ENCODE measurements at places on chromosomes 6 and 20.

DNA sequence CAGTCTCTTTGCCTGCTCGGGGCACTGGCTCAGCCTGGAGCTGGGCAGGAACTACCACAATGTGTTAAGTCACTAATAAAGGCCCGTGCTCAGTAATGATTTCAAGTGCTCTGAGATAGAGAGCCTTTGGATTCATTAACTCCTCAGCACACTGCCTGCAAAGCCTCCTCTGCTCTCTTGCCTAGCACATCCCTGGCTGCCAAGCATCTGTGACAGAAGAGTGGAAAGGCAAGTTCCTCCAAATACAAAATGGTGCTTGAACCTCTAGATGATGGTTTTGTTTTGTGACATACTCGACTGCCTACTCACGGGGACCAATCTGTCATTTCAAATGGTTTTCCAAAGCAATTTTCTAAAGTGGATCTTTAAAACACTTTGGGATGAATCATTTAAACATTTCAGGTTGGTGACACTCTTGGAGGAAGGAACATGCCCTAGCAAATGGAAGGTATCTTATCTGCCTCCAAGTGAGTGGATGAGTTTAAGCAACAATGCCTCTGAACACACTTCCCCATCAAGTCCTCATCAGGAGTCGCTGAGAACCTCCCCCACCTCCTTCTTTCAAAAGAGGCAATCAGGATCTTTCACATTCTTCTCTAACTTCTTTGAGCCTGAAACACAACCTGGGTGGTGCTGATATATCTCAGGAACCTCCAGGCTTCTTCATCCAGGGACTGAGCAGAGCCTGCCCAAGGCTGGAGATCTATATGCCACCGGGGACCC lies 35.8 kb downstream of the METTL24 start:
- no peak for DNase-seq

- DNase-seq: no peak
Observed at GRCh38 chr20:18055261-18055660, 2.5 kb downstream of the OVOL2 start.

- DNase-seq: no peak
Observed at GRCh38 chr6:39430871-39431523, 108.5 kb upstream of the KCNK16 start.

GRCh38 chr6:12324099-12324498 lies 33.9 kb downstream of the EDN1 start:
- peak; percentile 92 for DNase-seq

DNA sequence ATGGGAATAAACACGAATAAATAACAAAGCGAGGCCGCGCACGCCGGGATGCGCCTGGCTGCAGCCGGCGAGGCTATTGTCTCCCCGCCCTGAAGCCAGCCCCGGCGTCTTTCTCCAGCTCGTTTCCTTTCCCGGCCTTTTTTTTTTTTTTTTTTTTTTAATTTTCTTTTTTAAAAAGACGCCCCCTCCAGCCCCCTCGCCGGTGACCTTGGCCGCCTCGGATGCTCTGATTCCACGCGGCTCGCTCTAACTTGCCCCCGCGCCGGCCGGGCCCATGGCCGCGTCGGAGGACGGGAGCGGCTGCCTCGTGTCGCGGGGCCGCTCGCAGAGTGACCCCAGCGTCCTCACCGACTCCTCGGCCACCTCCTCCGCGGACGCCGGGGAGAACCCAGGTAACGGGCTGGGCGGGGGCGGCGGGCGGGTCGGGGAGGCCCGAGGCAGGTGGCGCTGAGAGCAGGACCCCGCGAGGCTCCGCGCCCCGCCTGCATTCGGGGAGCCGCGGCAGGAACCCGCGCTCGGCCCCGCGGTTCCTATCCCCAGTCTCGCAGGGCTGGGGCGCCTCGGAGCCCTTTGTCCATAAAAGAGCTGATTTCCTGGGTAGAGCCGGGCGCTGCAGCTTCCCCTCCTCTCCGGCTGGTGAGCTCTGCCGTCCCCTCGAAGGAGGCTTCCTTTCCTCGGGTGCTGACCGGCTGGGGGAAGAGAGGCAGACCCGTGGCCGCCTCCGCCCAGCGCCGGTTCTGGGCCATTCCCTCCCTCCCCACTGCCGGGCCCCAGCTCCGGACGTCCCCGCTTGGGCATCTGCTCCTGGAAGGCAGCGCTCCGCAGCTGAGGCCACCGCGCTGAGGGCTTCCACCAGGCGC lies 631 bp downstream of the PHACTR3 start:
- no peak for DNase-seq

DNA sequence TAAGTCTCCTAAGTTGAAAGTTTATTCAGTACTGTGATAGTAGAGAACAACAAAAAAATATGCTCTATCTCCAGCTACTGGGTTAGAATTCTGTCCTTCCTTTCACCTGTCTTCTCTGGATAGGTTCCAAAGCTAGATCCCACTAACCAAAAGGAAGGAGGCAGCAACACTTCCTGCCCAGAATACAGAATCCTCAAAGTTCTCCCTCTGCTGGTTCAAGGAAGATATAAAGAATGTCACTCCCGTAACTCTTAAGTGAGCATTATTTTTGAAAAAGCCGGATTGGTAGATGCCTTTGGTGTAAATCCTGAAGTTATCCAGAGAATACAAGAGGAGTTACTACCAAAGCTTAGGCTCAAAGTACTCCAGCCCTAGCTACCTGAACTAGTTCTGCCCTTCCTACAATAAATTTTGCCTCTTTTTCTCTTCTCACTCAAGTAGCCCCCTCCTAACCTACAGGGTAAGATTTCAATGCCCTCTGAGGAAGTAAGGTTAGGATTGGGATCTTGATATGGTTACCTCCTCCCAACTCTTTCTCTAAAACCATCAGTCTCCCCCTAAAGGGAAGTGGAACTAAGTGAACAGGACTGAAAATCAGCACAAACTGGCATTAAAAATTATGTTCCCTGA lies 26.0 kb upstream of the CRIP3 start:
- peak; percentile 8 for DNase-seq

DNA sequence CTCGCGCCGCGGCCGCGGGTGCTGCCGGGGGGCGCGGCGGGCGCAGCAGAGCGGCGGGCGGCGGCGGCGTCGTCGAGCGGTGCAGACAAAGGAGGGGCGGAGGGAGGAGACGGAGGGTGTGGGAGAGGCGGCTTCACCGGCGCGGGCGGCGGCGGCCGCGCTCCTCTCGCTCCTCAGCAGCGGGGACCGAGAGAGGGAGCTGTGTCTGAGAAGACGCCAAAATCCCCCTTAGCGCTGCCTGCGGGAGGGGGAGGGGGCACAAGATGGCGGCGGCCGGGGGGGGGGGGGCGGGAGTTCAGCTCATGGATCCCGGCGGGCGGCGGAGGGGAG lies 296 bp downstream of the ADNP start:
- no peak for DNase-seq

DNA sequence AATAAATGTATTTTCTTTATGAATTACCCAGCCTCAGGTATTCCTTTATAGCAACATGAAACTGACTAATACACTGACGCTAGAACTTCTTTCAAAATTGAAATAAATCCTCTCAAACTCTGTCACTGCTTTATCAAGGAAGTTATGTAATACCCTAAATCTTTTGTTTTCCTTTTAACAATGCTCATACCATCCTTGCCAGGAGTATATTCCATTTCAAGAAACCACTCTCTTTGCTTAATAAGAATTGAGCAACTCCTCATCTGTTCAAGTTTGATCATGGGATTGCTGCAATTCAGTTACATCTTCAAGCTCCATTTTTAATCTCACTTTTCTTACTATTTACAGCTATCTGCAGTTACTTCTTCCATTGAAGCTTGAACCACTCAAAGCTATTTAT lies 707.6 kb upstream of the MARCKS start:
- DNase-seq: no peak

DNA sequence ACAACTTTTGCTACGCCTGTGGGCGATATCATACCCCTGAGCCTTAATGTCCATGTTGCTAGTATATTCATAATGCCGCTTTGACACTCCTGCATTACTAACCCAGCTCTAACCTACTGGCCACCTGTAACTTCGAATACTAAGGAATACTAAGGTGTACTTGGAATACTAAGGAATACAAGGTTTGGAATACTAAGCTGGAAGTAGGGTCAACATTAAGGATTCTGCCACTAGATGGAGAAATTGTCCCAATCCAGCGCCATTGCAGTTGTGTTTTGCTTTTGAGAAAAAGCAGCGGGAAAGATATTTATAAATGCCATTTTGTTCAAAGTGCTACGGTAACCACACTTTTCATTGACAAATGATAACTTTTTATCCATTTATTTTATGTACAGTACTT lies 10.7 kb downstream of the TBXT start:
- no peak for DNase-seq

- no peak for DNase-seq
Observed at GRCh38 chr20:11372876-11373790, 544.6 kb upstream of the BTBD3 start.

GRCh38 chr20:24961384-24962181 lies 12.5 kb downstream of the CST7 start:
- no peak for DNase-seq

GRCh38 chr6:168218785-168219566 lies 100.6 kb downstream of the DACT2 start:
- no peak for DNase-seq

DNA sequence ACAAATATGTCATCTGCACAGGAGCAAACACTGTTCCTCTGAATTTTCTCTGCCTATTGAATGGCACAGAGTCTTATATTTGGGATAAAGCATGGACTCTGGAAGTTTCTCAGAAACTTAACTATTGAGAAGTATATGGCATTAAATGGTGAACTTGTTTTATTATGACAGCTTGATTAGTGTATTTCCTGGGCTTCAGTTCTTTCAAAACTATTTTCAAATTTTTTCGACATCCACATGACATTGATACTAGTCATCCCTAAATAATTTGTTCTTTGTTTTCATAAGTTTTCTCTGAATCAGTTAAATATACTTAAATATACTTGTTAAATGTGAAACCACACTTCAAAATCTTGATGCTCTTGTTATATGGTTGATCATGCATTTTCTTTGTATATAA lies 144.0 kb upstream of the TSHZ2 start:
- DNase-seq: no peak

- DNase-seq: no peak
Observed at GRCh38 chr6:112786801-112787200, 439.7 kb downstream of the RFPL4B start.

- DNase-seq: no peak
Observed at GRCh38 chr20:53826597-53827291, 233.1 kb upstream of the ZNF217 start.

GRCh38 chr6:168333491-168333890 lies 13.9 kb upstream of the DACT2 start:
- no peak for DNase-seq

DNA sequence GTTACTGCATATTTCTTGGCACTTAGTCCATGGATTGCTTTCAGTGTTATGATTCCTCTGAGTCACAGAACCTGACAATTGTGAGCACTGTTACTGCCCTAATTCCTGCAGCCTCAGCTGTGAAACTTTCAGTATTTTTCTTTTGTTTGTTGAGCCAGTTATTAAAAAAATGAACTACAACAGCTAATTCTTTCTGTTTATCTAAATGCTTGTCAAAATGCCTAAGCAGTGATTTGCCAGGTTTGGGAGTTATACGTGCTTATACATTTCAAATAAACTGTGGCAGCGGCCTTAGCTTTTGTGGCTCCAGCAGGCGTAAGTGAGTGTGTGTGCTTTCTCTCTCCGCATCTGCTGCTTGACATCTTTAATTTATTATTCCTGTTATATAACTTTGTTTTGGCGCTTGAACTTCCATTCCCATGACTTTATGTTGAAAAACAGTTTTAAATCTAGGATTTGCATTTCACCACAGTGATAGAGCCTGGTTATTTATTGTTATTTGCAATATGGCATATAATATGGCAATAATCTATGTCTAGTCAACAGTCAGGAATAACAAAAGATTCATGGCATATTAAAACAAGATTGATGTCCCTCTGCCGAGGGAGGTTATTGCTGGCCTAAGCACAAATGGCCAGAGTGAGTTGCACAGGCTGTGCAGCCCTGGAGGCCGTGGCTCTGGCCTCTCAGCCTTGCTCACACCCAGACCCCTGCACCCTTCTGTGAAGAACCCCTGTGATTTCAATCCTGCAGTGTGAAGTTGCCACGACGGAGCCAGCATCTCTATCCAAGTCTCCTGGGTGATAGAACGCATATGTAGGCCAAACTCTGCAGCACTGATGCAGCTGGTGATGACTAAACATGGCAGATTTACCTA lies 303.4 kb downstream of the THBS2 start:
- DNase-seq: no peak

- no peak for DNase-seq
Observed at GRCh38 chr6:27280064-27280539, 32.0 kb downstream of the POM121L2 start.

DNA sequence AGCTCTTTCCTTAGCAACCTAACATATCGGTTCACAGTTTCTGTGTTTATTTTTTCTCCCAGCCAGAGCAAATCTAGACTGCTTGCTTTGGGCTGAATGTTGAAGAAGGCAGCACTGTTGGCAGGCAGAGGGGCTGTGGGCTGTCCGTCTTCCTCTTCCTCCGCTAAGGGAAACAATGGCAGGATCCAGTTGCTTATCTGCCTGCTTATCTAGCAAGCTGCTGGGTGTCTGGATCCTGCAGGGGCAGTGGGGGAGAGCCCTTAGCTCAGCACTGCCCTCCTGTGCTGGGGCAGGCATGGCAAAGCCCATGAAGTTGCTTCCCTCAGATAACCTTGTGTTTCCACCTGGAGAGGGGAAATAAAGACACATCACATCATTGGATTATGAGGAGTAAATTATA lies 92.7 kb upstream of the CD93 start:
- DNase-seq: peak; percentile 94

- no peak for DNase-seq
Observed at GRCh38 chr6:79077715-79078074, 359 bp downstream of the PHIP start.

DNA sequence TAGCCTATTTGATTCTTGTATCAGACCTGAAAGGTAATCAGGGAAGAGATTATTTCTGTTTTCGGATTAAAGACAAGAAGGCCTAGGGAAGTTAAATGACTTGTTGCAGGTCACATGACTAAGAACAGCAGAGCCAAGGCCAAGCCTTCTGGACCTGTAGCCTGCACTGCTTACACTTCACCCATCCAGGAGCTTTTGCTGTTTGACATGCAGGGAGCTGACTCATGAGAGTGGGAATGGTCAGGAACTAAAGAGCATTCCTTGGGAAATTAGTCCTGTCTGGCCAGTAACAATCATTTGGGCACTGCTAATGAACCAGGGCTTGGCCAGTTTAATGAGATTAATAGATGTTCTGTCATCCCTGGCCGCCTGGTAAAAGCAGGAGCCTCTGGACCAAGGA lies 46.8 kb downstream of the EIF2S2 start:
- DNase-seq: peak; percentile 19

- no peak for DNase-seq
Observed at GRCh38 chr20:2131366-2131765, 29.7 kb downstream of the STK35 start.

DNA sequence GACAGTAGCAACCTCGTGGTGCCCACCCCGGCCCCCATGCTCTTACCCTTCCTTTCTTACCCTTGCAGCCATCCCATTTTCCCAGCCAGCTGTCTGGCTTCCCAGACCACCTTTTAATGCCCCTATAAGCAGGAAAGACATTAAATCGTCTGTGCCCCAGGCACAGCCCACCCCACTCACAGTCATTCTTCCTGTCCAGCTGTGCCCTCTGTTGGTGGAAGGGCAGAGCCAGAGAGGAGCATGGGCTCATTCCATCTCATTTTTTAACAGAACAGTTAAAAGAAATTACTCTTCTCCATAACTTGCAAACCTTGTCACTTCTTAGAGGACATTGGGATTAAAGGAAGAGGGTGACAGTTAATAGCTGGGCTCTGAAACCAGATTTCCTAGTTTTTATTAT lies 240.5 kb downstream of the NRN1 start:
- no peak for DNase-seq

Measured in pulmonary artery endothelial cell (primary cell).